ENCODE measurements at places on chromosomes 3 and 15. TPM values are rescaled to one million over a fixed set of nuclear protein-coding genes. Genes with fewer than 3 reads are reported as not detected.

The ZCWPW2 gene
- total RNA-seq, result 0.25 TPM

- DNase-seq, result no peak
Measured at GRCh38 chr3:157631478-157631877, 128.3 kb upstream of the VEPH1 start.

The AGTR1 gene
- total RNA-seq, result 163 TPM

GRCh38 chr3:154168998-154169795 is 48.0 kb downstream of the ARHGEF26 start:
- no peak for DNase-seq

GRCh38 chr3:38133209-38133556 is 3.7 kb downstream of the ACAA1 start:
- no peak for DNase-seq
